Pulmonary artery endothelial cell (primary cell): ENCODE measurements at places on chromosomes 3 and 15. TPM values are rescaled to one million over a fixed set of nuclear protein-coding genes. Genes with fewer than 3 reads are reported as not detected.

The LZTFL1 gene
- total RNA-seq = 8.4 and 11.9 TPM in 2 replicates

The TMIE gene
- total RNA-seq = 0.18 and 0.46 TPM in 2 replicates

The NTRK3 gene
- not detected in 2 replicates for total RNA-seq

The STAB1 gene
- 189 and 237 TPM in 2 replicates for total RNA-seq

The CORO2B gene
- total RNA-seq = 3.4 and 5.0 TPM in 2 replicates

The ADAMTSL3 gene
- total RNA-seq = not detected in 2 replicates

DNA sequence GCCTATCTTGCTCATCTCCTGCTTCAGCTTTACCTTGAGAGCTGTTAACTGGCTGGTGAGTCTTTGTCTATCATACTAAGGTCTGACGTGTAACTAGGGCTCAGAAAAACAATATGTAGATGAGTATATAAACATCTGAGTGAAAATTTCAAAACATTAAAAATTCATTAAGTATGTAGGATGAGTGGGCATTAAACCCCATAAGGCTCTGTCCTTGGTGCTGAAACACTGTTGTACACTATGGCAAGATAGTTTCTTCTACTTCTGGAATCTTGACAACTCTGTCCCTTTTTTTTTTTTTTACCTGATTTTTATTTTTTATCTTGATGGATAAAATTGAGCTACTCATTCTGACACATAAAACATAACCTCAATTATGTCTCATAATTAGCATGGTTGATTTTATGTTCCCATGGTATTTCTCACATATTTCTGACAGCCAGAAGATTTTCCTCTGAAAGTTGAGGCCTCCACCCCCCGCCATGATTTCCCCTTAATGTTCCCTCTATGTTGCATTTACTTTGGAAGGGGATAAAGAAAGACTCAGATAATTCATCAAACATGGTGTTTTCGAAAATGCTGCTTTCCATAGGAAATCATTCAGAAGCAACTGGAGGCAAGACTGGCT, 54.3 kb downstream of the DGKG start:
- DNase-seq = no peak

DNA sequence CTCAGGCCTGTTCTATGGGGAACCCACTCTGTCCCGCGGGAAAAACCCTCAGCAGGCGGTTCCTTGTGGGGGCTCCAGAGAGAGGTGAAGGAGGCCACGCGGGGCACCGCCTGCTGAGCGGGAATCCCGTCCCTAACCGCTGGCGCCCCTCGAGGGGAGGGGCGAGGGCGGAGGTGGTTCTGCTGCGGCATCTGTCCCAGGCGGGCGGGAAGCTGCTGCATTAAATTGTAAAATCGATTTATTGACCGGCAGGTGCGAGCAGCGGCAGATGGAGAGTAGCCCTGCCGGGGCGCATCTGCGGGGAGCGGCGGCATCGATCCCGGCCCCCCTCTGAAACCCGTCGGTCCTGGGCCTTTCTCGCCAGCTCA, 3.7 kb upstream of the DLL4 start:
- no peak for DNase-seq

GRCh38 chr3:42459151-42459550, 43.3 kb upstream of the VIPR1 start:
- DNase-seq = no peak

GRCh38 chr3:37997791-37998370, 7.3 kb downstream of the VILL start:
- DNase-seq = no peak

DNA sequence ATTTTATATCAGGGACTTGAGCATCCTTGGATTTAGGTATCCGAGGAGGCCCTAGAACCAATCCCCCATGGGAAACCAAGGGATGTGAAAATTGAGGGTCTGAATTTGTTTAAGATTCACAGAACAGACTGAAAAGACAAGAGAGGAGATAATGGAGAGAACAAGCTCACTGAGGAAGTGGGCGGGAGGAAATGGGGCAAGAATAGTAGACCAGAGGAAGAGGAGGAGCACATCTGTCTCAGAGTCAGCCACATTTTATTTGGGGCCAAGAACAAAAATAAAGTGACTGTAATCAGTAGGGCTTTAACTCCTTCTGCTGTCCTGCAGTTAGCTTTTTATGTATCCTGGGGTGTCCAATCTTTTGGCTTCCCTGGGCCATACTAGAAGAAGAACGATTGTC, 63.8 kb downstream of the BLM start:
- no peak for DNase-seq

DNA sequence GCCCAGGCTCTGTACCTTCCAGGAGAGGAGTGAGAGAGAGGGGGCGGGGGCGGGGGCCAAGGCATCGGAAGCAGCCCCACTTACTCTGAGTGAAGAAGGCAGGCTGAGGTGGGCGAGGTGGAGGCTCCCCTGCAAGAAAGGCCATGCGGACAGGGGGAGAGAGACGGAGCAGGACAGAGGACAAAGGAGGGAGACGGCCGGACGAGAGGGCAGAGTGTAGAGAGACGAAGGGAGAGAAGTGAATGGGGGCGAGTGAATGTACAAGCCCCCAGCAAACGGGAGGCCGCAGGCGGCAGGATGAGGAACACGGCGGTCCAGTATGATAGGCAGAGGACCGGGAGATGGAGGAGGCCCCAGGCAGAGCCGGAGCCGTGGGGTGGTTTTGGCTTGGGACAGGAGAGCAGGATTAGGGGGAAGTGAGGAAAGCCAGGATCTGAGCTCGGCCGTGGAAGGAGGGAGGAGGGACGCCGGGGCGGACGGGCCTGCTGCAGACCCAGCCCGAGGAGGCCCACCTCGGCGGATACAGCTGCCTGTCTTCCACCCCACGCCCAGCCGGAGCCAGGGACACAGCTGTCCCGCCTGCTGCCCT, 38.8 kb downstream of the TNK2 start:
- no peak for DNase-seq

- DNase-seq = no peak
These were observed 67.0 kb upstream of the TPM1 start for GRCh38 chr15:62975515-62975914.

DNA sequence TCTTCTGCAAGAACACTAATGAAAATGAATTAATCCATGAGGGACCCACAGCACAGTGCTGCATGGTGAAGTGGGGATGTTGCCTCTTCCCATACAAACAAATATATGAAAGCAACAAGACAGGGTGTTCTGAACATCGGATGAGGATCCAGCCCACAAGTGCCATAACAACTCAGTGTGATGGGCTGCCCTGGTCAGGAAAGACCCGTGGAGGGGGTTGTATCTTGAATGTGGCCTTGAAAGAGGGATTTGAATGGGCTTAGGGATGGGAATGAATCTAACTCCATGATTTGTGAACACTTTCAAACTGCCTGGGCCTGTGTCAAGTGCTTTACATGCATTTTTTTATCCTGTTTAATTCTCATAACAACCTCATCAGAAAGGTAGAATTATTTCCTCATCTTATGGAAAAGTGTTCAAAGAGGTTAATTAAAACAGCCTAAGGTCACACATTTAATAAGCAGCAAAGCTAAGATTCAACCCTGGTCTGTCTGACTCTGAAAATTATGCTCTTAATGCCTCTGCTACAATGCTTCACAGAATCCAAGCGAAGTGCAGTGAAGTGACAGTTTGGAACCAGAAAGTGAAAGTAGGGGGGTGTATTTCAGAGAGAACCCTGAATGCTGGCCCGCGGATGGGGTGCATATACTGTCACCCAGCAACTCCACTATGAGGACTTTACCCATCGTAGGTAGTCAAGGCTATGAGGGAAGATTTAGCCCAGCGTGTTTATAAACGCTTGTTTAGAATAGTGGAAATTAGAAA, 65.6 kb upstream of the HEG1 start:
- no peak for DNase-seq

DNA sequence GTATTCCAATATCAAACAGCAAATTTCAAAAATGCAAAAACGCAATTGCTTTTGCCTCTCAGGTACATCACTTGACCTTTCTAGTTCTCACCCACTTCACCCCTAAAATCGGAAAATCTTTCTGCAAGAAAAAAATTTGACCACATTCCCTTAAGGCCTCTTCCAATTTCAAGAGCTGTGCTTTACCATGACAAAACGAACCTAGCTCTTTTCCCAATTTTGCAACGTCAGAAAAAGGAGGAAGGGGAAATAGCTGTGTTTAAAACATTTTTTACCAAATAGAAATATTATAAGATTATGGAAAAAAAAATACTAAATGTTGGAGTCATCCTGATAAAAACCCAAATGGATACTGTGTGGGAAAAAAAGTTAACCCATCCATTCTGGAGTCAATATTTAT, 1.1 kb upstream of the NR2C2 start:
- no peak for DNase-seq

DNA sequence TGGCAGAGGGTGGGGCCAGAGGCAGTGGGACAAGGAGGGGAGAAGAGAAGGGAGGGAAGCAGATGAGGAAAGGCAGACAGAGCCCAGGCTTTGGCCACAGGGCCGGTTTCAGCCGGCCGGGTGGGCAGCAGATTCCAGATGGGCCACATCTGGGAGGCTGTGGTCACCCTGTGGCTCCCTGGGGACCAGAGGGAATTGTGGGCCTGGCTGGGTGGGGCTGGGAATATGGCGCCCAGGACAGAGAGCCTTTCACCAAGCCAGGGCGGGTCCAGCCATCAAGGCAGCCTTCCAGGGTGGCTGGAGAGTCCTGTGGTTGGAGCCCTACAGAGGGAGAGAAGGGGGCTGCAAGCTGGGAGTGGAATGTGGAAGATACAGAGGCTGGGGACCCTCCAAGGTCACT, 18.9 kb downstream of the PTH1R start:
- no peak for DNase-seq

DNA sequence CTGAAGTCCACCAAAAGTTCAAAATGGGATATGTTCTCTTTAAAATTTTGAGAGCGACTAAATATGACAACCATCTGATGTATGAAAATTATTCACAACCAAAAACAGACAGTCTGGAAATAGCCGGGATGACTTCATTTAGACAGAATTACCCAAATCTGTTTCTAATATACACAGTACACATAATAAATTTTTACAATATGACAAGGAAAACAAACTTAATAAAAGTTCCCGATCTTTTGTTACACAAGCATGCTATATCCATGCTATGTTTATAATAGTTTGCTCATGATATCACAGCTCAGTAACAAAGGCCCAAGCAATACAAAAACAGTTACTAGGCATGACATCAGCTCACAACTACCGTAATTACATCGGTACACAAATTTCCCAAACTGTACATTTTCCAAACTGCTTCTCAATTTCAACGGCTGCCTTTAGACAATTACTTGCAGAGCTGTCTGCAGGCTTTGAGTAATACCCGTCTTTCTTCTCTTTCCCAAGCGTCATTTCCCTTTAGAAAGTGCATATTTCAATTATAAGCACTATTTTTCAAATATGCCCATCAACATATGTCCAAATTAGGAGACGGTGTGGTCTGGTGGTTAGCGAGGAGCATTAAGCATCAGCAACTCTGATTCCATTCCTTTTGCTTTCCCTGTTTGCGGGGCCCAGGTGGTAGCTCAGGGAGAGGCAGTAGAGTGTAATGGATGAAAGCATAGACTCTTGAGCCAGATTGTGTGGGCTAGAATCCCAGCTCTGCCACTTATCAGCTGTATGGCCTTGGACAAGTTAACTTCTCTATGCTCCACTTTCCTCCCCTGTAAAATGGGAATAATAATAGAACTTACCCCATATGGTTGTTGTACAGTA, 481.2 kb downstream of the FOXP1 start:
- peak; percentile 67 for DNase-seq

GRCh38 chr15:38671675-38672254, 107.2 kb upstream of the RASGRP1 start:
- DNase-seq = no peak

- no peak for DNase-seq
These were observed 14.5 kb upstream of the IL16 start for GRCh38 chr15:81182031-81182755.

DNA sequence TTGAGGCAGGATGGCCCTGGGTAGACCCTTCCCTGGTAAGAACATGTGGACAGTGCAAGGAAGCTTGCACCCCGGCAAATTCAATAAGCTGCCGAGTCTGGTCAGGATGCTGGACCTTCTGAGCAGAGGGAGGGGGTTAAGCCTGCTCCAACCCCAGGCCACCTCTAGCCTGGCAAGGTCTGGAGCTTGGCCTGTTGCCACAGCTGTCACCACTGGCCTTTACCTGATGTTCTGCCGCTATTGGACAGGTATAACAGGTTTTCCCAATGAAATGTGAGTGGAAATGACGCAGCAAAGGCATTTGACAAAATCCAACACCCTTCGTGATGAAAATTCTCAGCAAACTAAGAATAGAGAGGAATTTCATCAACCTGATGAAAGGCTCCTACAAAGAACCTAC, 699 bp upstream of the MESP1 start:
- no peak for DNase-seq

- no peak for DNase-seq
These were observed 157.8 kb downstream of the IL1RAP start for GRCh38 chr3:190671658-190672057.

DNA sequence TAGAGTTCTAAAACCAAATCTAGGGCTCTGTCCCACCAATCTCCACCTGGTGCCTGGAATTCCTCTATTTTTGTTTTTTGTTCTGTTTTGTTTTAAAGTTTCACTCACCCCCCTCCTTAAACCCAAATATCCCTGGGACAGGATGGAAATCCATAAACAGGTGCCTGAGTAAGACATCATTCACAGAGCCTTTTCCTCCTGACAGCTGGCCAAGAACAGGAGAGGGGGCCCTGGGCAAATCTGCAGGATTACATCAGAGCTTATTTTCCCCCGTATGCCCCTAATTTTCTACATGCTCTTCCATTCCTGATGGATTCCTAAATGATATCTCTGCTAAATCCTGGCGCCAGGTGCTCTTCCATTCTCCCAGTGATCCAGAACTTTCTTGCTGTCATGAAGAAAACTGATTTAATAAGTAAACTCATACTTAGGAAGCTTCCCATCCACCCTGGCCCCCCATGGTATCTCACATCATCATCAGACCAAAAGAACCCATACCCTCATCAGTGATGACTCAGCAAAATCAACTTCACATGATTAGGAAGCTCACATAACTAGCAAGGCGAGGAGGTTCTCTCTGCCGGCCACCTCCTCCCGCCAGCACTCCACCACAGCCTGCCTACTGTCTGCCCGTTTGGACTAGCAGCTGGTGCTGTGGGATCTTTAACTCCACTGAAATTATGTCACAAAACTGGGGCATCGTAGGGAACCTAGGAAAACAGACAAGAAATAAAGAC, 61.0 kb downstream of the LIPC start:
- DNase-seq = no peak

DNA sequence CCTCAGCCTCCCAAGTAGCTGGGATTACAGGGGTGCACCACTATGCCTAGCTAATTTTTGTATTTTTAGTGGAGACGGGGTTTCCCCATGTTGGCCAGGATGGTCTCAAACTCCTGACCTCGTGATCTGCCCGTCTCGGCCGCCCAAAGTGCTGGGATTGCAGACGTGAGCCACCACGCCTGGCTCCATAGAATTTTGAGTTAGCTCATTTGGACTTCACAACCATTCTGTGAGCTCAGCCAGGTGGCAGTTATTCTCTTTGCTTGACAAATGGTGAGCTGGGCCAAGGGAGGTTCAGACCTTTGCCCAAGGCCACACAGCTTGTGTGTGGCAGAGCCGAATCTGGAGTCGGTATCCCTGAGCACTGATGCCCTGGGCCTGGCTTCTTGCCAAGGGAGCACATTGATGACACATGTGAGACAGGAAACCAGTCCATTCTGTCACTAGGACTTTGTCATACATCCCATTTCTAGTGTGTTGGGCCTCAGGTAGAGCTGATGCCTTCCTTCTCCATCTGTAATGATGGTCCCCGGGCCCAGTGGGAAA, 17.6 kb downstream of the PODXL2 start:
- no peak for DNase-seq
